ENCODE measurements at places on chromosomes 6 and 20.

- no peak for DNase-seq
Measured at GRCh38 chr20:46261456-46262253, 46.6 kb downstream of the CDH22 start.

DNA sequence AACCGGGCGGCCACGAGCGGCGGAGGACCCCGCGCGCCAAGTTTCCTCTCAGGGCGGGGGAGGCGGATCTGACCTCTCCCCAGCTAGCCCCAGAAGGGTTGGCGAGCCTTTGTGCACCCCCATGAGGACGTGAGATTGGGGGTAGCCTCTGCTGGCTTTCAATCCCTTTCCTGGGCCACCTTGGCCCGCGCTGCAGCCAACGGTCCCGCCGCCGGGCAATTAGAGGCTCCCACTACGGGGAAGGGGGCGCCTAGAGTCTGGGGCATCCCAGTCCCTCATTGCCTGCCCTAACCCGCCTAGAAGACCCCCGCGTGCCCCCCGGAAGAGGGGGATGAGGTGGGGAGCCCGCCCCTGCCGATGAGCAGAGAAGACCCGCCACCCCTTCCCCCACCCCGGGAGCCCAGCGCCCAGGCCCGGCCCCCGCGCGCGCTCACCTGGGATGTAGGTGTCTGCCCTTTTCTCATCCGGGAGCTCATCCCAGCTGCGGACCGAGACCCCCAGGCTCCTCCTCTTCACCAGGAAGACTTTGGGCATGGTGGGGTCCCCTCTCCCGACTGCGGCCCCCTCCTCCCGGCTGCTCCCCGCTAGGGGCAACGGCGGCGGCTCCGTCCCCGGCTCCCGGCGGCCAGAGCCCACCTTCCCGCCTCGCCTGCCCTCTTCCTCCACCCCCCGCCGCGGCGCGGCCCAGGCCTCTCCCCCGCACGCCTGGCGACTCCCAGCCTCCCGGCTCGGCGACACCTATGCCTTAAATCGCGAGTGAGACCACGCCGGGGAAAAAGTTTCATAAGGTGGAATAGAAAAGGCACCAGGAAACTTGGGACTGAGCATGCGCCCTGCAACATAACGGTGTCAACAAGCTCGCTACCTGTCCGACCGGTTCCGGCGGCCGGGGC lies at the start of gene OVOL2:
Gene OVOL2 (minus strand): TSS at position 816 of the 893 bp plus-strand sequence. CDS start 282 bp downstream, at position 534.
- DNase-seq: no peak

GRCh38 chr6:44462335-44462734 lies 74.8 kb downstream of the CDC5L start:
- no peak for DNase-seq

DNA sequence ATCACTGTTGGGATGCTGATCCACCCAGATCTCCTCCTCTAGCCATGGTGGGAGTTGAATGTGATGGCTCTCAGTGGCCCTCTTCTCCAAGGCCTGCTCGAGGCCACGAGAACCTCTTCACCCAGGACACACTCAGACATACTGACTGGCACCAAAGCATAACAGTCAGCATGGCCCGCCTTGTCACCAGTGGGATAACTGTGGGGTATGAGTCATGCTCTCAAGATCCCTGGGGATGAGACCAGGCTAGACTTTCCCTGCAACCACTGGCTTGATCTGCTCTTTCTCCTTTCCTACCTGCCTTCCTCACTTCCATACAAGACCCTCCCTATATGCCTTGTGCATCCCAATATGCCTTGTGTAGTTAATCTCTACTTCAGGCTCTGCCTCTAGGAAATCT lies 66.8 kb downstream of the RIN2 start:
- no peak for DNase-seq

DNA sequence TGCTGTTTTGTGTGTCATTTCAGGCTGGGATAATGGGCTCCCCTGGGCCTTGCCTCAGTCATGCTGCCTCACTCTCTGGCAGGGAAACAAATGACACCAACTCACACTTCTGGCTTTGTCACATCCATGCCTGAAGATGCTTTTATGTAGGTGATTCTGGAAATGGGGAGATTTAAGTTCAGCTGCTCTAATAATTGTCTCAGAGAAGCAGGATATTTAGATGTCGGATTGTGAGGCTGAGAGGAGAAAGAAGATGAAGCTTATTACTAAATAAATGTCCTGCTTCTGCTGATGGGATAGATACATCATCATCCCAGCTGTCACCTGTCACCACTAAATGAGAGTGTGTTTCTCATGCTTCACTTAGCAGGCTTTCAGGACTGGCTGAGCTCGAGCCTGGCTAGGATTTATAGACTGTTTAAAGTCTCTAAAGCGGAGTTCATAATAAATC lies 480.2 kb upstream of the SPTLC3 start:
- no peak for DNase-seq

DNA sequence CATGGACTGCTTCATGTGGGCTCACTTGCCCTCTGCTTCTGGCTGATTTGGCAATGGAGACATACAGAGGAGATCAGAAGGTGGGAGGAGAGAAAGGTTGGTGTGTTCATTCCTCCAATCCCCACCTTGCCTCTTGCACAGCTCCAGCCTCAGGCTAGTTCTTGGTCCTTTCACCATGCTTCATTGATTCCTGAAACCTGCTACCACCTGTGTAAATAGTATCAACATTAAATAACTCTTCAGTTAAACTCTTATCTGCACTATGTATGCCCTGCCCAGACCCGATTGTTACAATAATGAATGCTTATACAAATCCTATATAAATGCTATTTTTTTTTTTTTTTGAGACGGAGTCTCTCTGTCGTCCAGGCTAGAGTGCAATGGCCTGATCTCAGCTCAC lies 174.5 kb downstream of the CD83 start:
- DNase-seq: no peak

GRCh38 chr6:169988769-169989550 lies 237.5 kb downstream of the ERMARD start:
- DNase-seq: no peak

DNA sequence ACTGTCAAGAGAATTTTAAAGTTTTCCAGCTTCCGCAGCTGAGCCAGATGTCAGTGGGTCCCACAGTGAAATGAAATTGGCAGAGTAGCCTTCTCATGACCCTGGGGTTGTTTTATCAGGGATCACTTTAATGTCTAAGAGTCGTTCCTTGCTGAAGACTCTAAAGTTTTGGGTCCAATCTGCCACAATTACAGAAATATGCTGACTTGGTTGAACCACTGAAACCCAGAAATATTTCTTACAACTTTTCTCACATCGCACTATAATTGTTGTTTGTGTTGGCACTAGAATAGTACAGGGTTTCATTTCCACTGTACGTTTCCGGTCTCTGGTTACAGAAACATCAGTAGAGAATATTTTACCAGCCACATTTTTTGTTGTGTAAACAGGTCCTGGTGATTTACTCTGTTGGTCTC lies 109.0 kb downstream of the HMGCLL1 start:
- DNase-seq: no peak

DNA sequence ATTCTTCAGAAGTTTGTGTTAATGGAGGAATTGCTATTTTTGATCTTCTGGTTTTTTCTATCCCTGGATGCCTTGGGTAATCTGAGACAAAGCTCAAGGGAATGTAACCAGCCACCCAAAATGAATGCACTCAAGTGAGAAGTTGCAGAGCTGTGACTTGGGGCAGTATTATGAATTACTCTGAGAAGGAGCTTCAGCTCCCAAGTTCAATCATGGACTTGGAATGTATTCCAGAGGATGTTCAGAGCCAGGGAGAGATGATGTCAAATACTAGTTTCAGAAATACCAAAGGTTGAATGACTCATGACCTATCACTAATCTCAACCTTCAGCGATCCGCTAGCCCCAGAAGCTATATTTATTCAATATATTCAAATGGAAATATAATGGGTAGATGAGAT lies 375.2 kb upstream of the PLCB4 start:
- no peak for DNase-seq

DNA sequence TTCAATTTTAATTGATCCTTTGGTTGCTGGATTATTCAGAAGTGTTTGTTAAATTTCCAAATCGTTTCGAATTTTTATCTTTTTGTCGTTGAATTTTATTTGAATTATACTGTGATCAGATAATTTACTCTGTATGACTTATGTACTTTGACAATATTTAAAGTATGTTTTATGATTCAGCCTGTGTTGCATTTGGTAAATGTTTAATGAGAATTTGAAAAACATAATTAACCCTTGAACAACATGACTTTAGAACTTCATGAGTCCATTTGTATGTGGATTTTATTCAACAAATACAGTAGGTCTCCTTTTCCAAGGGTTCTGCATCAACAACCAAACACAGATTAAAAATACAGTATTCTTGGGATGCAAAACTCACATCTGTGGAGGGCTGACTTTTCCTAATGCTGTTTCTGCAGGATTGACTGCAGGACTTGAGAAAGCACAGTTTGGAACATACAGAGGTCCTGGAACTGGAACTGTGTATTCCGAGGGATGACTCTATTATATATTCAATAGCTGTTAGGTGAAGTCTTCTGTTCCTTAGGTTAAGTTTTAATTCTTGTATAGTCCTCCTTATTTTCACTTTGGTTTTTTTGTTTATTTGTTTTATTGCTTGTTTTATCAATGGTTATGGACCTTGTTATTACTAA lies 40.5 kb downstream of the FAM83B start:
- DNase-seq: no peak

GRCh38 chr20:18523066-18523465 lies 15.3 kb downstream of the SEC23B start:
- no peak for DNase-seq

DNA sequence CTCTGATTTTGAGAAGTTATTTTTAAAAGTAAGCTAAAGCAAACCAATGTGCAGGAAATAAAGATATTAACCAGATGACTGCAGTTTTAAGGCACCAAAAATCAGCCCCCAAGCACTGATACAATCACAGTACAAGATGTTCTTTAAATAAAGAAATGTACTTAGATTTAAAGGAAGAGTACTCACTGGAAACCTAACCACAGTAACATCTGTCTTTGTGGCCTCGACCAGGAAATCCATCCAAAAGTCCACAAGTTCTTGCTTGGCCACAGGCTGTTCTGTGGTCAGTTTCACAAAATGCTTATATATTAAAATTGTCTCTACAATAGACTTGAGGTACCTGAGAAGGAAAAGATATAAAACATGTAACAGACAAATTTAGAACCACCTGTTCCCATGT lies 105.9 kb upstream of the MAP7 start:
- DNase-seq: no peak

- DNase-seq: no peak
Measured at GRCh38 chr20:24131684-24132083, 143.1 kb upstream of the GGTLC1 start.

DNA sequence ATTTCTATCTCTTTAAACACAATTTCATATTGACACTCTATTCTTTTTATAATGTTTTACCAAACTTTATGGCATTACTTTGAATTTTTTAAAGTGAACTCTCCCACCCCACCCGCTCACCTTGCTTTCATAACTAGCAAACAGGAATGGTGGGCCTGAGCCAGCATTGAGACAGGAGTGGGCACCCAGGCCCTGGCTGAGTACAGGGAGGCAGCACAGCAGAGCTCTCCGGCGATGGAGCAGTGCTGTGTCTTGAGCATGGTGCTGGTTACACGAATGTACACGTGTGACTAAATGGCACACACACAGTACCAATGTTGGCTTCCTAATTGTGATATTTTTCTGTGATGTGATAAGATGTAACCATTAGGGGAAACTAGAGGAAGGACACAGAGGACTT lies 4.5 kb downstream of the CST11 start:
- no peak for DNase-seq

GRCh38 chr20:63248835-63249591 lies 5.2 kb downstream of the NKAIN4 start:
- DNase-seq: no peak

DNA sequence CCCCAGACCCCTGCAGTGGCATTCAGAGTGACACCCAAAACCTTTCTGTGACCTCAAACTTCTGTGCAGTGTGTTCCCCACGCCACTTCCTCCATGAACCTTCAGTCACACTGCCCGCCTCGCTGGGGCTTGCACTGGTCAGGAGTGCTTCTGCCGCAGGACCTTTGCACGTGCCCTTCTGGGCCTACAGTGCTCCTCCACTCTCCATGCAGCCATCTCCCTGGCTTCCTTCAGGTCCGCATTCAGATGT lies 27.1 kb downstream of the SYNJ2 start:
- DNase-seq: no peak

GRCh38 chr6:20461576-20461975 lies 59.9 kb downstream of the E2F3 start:
- DNase-seq: no peak

GRCh38 chr6:20704325-20705025 lies 170.2 kb downstream of the CDKAL1 start:
- no peak for DNase-seq

- DNase-seq: no peak
Measured at GRCh38 chr6:26075063-26075717, 12.0 kb upstream of the HFE start.

DNA sequence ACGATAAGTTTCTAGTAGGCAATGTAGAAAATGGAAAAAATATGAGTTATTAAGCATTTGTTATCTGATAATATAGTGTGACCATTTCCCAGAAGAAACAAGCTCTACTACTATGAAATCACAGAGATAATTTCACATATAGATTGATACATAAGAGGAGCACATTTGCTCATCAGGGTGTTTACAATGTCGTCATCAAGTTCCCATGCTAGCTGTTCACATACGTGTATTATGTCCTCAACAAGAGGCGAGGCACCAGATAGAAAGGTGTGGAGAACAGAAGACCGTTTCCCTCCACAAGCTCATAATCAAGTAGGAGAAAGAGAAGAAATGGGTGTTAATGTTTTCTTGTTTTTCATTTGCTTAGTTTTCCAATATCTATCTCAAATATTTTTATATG lies 326.1 kb upstream of the ARID1B start:
- no peak for DNase-seq

- DNase-seq: no peak
Measured at GRCh38 chr20:39876976-39877635, 811.9 kb downstream of the MAFB start.

GRCh38 chr6:161163466-161164181 lies 110.2 kb downstream of the AGPAT4 start:
- no peak for DNase-seq

- no peak for DNase-seq
Measured at GRCh38 chr6:96899451-96899998, 1.8 kb upstream of the NDUFAF4 start.

- DNase-seq: no peak
Measured at GRCh38 chr6:51289041-51289440, 470.4 kb downstream of the TFAP2B start.

GRCh38 chr6:28005152-28005890 lies 48.3 kb downstream of the OR2B6 start:
- DNase-seq: no peak
